ENCODE measurements at places on chromosomes 12 and 14.
A peak's percentile ranks its signal among the peaks of the same experiment; 100 is the strongest.

- no peak for DNase-seq
Observed at GRCh38 chr12:117073611-117074010, 25.6 kb downstream of the TESC start.

DNA sequence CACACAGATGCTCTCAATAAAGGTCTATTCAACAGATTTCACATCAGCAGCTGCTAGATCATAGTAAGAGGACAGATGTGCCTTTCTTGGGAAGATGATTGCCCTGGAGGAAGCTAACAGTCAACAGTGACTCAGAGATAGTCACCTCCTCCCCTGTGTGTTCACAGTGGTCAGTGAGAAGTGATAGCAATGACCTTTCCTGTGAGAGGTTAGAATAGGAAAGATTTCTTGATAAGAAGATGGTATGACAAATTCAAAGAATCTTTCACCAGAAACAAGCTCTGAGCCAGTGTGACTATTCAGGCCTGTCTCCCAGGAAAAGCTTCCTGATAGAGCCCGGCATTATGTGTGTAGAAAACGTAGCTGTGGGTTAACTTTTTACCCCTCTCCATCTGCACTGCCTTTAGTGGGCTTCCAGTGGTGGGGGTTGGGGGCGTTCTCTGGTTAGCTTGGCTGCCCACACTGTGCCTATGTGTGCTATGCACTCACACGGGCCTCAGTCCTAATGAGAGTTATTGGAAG, 66.4 kb upstream of the ARHGAP5 start:
- DNase-seq = no peak

- no peak for DNase-seq
Observed at GRCh38 chr12:109446869-109447268, 30.2 kb downstream of the KCTD10 start.

DNA sequence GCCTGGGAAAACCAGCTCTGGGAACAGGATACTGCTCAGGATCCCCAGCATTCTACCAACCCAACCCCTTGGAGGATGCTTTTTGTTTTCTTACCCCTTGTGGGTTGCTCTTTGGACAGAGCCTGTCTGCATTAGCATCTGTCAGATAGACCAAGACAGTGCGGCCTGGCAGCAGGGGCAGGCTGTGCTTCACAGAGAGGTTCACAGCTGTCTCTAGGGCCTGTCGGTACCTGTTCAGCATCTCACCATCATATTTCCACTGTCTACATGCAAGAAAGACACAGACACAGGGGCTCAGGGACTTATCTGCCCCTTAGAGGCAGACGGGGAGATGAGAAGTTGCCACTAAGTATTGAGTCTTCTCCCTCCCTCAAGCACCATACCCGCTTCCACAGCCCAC, 21.8 kb downstream of the TEP1 start:
- DNase-seq = no peak

- no peak for DNase-seq
Observed at GRCh38 chr12:11130999-11131398, 3.4 kb downstream of the TAS2R30 start.

DNA sequence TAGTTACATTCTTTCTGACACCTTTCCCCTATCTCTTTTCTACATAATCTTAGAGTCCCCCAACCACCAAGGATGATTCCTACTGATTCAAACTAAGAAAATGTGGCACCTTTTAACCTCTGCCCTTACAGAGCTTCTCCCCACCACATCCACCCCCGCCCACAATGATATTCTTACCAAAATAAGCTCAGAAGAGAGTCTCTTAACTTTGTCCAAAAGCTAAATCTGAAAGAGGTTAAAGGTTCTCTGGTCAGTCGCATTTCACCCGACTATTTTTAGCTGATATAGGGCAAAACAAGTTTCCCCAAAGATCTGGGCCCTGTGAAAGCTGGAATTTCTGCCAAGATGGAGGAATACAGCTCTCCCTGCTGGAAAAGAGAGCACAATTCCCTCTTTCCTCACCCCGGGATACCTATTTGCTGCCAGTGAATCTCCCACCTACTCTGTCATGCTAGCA, 128.6 kb downstream of the ZFP36L1 start:
- peak; percentile 39 for DNase-seq

DNA sequence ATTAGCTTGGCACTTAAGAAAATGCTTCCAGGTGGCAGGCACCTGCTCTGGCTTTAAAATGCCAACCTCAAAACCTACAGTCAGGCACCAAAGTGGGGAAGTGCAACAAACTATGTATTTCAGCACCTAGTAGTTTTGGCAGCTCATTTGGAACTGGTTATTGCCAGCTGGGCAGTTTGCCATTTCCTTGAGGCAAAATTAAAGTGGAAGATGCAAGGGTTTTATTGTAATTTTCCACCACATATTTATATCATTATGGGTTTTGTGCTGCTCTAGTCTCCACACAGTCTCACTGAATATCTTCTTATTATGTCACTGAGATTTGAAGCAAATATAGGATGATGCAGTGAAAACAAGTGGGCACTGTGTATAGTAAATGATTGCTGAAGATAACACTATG, 117.0 kb downstream of the PRKD1 start:
- DNase-seq = no peak

- no peak for DNase-seq
Observed at GRCh38 chr14:87712396-87713090, 280.4 kb downstream of the GALC start.

- DNase-seq = no peak
Observed at GRCh38 chr12:58367041-58367440, 425.7 kb downstream of the ATP23 start.

DNA sequence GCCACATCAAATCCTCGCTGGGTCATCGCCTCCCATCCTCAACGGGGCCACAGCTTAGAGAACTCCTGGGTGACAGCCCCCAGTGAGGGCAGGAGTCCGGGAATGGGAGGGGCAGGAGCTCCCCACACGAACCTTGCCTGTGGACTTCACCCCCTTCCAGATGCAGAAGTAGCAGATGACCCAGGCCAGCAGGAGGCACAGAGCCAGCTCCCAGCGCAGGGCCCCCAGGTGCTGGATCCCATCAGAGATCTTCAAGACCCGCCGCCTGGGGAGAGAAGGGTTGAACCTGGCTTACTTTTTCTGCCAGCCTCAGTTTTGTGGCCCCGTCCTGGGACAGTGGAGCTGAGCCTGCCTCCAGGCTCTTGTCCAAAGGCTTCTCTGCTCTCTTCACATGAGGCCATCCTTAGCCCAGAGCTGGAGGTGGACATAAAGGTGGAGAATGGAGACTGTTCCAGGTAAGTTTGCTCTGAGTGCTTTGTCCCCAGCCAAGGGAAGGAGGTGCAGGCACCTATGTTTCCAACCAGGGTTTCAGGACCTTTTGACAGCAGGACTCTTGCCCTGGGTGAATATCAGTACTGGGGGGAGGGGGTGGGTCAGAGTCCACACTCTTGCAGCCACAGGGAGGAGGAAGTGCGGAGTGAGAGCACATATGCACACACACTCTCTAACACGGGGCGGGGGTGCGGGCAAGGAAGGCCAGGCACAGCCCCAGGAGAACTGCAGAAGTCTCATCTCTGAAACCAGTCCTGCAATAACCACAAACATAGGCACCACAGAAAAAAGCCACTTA, 23.3 kb upstream of the SLC6A12 start:
- no peak for DNase-seq

- DNase-seq = no peak
Observed at GRCh38 chr14:99996951-99997571, 68.2 kb upstream of the EVL start.

DNA sequence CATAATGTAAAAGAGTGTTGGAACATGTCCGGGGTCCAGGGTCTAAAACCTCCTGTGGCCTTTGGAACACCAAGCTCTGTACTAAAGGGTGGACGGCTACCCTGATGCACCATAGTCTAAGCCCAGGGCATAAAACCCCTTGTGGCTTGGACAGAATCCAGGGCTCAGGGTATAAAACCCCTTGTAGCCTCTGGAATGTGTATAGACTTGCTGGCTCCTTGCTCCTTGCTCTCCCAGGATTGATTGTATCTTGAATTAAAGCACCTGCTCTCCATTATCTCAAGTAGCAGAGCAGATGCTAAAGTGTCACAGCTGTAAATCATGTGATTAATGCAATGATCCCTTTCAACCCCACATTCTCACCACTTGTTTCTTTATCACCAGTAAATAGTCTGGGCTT, 556.5 kb downstream of the LRFN5 start:
- no peak for DNase-seq

GRCh38 chr12:132873724-132874123, 13.7 kb downstream of the CHFR start:
- no peak for DNase-seq

GRCh38 chr12:132464820-132465219, 25.1 kb upstream of the FBRSL1 start:
- no peak for DNase-seq

DNA sequence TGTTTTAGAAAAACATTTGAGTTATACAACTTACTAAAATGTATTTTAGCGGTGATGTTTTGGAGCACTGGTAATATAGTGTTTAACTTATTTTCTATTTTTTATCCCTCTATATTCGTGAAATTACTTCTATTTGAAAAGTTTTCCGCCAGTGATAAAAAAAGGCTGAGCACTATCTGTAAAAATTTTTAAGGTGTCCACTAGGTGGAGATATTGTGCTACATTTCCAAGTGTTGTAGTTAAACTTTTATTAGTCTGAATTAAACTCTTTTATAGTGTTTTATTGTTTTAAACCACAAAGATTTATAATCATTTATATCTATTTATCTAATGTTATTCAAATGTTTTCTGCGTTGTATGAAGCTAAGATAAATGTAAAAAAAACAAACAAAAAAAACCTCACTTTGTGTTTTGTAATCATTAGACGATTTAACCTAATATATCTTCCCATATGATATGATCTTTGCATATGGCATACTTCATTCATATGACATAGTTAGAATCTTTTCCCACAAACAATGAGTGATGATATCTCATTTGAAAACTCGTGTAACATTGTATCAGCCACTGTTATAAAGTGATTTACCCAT, 11.8 kb downstream of the ALG10B start:
- peak; percentile 19 for DNase-seq

DNA sequence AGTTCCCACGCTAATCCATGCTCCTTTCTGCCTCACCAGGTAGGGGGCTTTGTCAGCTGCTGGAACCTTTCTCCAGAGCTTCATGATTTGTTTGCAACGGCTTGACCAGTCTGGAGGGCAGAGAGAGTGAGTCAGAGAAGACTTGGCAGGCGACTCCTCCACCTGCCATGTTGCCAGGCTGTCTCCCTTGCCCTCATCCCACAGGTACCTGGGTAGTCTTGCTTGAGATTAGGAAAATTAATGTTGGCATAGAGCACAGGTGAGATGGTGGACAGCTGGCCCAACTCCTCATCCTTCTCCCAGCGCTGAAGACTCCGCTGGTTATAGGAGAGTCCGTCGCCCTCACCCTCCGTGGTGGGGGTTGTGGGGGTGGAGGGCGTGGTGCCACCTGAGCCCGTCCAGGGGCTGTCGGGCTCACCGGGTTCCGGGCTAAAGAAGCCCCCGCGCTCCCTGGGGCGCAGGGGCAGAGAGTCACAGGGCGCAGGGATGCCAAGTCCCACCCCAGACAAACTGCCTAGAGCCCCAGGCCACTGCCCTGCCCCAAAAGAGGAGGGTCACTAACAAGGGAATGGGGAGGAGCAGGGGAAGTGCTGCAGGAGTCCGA, 18.6 kb downstream of the KMT2D start:
- DNase-seq = no peak

DNA sequence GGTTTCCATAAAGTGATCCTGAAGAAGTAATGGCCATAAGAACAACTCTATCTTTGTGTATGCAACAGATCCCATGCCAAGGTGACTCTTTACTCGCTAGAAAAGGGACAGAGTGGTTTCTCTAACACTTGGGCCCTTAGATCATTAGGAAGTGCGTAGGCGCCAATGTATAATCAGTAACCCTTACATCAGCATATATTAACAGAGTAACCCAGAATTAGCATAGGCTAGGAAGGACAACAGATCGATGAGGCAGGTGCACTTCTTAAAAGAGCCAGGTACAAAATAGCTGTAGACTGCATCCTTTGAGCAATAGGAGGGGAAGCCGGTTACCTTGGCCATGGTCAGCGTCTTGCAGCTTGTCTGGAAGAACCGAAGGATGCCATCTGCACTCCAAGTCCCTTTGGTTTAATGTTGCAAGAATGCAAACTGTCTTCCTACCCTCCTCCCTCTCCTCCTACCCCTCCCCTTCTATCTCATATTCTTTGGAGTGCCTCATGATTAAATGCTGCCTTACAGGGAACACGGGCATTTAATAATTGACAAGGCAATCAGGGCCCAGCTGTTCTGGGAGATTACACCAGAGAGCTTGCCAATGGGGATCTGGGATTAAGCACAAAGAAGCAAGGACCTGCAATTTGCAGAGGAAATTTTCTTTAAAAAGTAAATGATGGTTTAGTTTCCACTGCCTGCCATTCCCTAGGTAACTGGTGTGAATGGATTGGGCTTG, 8.0 kb downstream of the GSG1 start:
- DNase-seq = no peak

- no peak for DNase-seq
Observed at GRCh38 chr14:22420598-22421186, 168.3 kb downstream of the DAD1 start.

GRCh38 chr12:85725991-85726390, 110.2 kb downstream of the RASSF9 start:
- DNase-seq = no peak

GRCh38 chr14:64423987-64424386, 35.8 kb downstream of the MTHFD1 start:
- DNase-seq = no peak

- DNase-seq = no peak
Observed at GRCh38 chr12:57446292-57446960, 8.7 kb upstream of the INHBE start.

DNA sequence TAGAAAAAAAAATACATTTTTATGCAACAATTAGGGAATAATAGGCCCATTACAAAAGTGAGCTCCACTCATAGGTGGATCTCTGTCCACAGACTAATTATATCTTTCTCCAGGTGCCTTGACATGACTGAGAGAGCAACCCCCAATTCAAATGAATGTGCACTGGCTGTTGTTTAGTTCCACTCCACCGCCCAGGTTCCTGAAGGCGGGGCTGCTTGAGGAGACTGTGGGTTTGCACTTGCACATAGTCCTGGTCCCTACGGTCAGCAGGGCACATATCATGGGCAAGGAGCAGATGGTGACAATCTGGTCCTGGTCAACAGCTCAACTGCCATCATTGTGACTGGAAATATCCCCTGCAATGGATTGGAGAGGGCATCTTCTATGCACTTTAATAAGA, 195.6 kb upstream of the PWP1 start:
- DNase-seq = peak; percentile 16

DNA sequence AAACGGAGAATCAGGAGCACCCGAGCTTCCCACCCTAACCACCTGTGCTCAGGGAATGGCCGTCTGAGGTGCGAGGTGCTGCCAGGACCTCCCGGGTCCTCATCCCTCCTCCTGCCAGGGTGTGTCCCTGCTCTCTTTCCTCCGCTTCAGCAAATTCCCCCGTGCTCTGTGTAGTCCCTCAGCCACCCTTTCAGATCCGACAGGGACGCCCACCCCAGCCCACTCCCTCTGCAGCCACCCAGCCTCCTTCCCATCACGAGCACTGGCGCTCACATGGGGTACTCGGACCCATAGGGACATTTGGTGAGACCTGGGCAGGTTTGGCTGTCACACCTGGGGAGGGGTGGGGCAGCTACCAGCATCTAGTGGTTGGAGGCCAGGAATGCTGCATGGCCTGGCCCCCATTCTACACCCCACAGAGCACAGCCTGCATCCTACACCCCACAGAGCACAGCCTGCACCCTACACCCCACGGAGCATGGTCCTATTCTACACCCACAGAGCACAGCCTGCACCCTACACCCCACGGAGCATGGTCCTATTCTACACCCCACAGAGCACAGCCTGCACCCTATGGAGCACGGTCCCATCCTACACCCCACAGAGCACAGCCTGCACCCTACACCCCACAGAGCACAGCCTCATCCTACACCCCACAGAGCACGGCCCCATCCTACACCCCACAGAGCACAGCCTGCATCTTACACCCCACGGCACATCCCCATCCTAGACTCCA, 12.7 kb downstream of the GALNT9 start:
- no peak for DNase-seq
